ENCODE measurements at places on chromosomes 7 and 10.

DNA sequence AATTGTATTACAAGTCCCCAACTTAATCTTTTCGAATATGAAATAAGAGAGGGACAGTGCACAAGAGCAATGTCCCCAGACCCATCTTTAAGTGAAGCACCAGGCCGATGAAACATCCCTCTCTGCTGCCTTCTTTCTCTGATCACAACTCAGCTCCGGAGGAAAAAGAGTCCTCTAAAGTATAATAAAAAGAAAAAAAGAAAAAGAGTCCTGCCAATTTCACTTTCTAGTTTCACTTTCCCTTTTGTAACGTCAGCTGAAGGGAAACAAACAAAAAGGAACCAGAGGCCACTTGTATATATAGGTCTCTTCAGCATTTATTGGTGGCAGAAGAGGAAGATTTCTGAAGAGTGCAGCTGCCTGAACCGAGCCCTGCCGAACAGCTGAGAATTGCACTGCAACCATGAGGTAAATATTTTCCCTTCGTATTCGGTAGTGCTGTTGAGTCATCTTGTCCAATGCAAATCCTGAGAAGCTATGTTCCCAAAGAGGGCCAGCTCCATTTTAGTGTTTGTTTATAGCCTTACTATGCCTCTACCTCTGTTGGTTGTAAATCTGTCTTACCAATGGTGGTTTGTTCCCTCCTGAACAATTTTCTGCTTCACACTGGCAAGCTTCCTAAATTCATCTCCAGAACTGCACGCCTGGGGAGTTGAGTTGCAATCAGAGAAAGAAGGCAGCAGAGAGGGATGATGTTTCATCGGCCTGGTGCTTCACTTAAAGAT, at the start of gene IFIT2:
IFIT2 (plus strand) TSS at position 326 of the 725 bp plus-strand sequence; CDS start at position 404, 78 bp downstream.
- peaks cover 25% of the 10 kb centered on the region for H3K4me1 ChIP-seq
- peak within 1 kb of the TSS; percentile 55 for H3K27ac ChIP-seq
- no peaks in the 10 kb centered on the region for H3K36me3 ChIP-seq
- no peak within 1 kb of the TSS for H3K4me3 ChIP-seq

- H3K27me3 ChIP-seq = peaks cover 12% of the 10 kb centered on the region
- H3K36me3 ChIP-seq = peaks cover 12% of the 10 kb centered on the region
- peaks cover 19% of the 10 kb centered on the region for H3K4me1 ChIP-seq
These were observed 4.2 kb downstream of the PARP12 start for GRCh38 chr7:140058517-140058916.

DNA sequence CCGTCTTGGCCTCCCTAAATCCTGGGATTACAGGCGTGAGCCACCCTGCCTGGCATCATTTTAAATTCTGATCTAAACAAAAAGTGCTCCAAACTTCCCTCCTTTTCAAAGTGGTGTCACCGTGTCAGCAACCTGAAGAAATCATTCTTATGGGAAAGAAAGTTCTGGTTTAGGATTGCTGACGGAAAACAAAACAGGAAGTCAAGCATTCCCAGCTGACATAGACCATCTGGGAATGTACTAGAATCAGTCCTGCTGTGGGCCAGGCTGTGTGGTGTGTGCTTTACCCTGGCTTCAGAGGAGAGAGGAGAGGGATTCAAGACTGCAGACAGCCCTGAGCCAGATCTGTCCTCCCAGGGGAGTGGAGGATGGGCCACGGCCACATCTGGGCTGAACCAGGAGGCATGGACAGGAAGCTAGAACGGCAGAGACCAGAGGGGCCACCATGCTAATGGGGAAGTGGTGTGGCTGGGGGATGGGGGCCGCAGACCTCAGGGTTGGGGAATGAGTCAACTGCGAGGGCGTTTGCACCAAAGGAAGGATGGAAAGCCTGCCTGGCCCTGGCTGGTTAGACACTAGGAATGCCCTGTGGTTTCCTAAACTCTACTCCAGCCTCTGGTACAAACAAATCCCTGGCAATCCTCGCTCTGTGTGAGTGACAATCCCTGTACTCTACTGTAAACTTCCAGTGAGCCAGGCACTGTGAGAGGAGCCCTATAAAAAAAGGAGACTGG, 16.7 kb upstream of the CLIP2 start:
- peaks cover 10% of the 10 kb centered on the region for H3K27me3 ChIP-seq
- H3K27ac ChIP-seq = peak overlapping the region; percentile 100
- no peaks in the 10 kb centered on the region for H3K36me3 ChIP-seq
- H3K4me3 ChIP-seq = peak overlapping the region; percentile 66
- peaks cover 25% of the 10 kb centered on the region for H3K4me1 ChIP-seq
- DNase-seq = peak; percentile 75

- no peak overlapping the region for H3K27ac ChIP-seq
- H3K36me3 ChIP-seq = no peaks in the 10 kb centered on the region
- DNase-seq = no peak
- H3K4me3 ChIP-seq = no peak overlapping the region
- H3K27me3 ChIP-seq = no peaks in the 10 kb centered on the region
These were observed 154.7 kb downstream of the ARID5B start for GRCh38 chr10:62056219-62056618.

GRCh38 chr10:122225330-122225729, 45.8 kb upstream of the BTBD16 start:
- H3K36me3 ChIP-seq = peaks cover 26% of the 10 kb centered on the region
- DNase-seq = no peak
- H3K27me3 ChIP-seq = no peaks in the 10 kb centered on the region
